Daoy (cell line): ENCODE measurements at places on chromosomes 12 and 14. TPM values are rescaled to one million over a fixed set of nuclear protein-coding genes. Genes with fewer than 3 reads are reported as not detected.

Gene RPAP3
- 58.5 and 60.9 TPM in 2 replicates for total RNA-seq

Gene SERPINA6
- 0.91 and 4.1 TPM in 2 replicates for total RNA-seq

DNA sequence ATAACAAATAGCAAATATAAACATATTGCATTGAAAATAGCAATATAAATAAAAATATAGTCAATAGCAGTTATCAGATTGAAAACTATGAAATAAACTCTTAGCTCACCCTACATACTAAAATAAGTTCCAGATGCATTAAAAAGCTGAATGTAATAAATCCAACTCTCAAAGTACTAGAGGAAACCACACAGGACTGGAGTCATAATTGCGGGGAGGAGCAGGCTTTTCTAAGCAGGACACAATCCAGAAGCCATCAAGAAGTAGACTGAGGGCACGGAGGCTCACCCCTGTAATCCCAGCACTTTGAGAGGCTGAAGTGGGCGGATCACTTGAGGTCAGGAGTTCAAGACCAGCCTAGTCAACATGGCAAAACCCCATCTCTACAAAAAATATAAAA, 22.2 kb downstream of the GSC start:
- no peak for DNase-seq

- DNase-seq, result no peak
Observed at GRCh38 chr14:66477567-66477966, 8.6 kb upstream of the CCDC196 start.

Gene SLC25A47
- total RNA-seq, result not detected in 2 replicates

- DNase-seq, result peak; percentile 25
Observed at GRCh38 chr12:7403466-7403865, 40.5 kb downstream of the CD163L1 start.

DNA sequence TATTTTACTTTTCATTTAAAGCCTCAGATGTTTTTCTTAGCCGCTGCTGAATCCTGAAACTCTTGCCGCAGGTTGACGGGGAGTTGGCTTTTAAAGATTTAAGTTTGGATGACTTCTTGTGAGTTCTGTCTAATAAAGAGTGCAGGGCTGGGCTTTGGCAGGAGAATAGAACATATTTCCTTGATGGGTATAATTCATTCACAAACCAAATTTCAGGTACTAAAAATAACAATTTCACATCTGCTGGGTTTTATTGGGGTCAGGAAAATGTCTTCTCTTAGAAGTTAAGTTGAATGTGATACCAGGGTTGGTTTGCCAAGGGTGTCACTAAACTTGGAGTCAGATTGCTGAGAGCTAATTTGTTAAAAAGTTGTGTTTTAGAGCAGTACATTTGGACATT, 9.7 kb downstream of the SP1 start:
- DNase-seq, result no peak

Gene P2RX2
- not detected in 2 replicates for total RNA-seq

GRCh38 chr12:32005496-32006125, 46.4 kb downstream of the RESF1 start:
- DNase-seq, result no peak

- no peak for DNase-seq
Observed at GRCh38 chr12:45655186-45655585, 74.3 kb upstream of the ARID2 start.

DNA sequence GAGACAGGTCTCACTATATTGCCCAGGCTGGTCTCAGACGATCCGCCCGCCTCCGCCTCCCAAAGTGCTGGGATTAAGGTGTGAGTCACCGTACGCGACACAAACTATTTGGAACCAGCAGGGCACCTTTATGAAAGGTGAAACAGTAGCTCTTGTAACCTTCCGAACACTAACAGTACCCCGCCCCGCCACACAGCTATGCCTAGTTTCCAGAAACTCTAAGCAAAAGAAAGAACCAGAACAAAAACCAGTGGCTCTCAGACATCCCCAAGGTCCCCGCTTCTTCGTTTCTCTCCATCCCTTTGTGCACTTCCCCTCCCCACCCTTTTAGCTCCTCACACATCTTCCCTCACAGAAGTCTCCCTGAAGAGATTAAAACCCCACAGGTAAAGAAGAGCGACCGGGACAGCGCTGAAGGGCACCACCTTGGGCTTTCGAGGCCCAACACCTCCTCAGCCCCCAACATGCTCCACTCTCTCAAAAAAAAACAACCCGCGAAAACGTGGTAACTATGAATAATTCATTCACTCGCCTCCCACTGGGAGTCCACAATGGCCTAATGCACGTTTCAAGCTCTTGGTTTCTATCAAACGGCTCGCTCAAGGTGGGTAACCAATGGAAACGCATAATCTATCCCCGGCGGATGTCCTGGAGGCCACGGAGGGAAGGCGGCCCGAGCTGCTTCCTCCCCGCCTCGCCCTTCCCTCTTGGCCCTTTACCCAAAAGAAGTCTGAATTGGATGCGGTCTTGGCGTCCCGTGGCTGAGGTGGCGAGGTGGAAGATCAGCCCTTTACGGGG, 877 bp downstream of the BAG5 start:
- DNase-seq, result peak; percentile 64

DNA sequence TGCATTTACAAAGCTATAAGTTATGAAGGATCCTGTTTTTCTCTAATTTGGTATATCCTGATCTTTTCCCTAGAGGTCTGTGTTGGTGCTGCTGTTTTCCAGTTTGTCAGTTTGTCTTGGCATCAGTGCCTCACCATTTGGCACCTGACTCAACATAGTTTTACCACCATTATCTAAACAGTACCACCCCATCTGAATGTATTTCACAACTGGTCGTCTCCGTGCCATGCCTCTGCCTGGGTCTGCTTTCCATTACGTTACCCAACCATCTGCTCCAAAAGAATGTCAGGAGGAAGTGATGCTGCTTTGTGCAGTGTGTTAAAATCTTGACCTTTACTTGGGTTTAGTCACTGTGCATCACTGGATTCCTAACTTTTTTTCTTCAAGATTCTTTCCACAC, 129.3 kb upstream of the RASSF8 start:
- peak; percentile 90 for DNase-seq

Gene ERP27
- not detected in 2 replicates for total RNA-seq

DNA sequence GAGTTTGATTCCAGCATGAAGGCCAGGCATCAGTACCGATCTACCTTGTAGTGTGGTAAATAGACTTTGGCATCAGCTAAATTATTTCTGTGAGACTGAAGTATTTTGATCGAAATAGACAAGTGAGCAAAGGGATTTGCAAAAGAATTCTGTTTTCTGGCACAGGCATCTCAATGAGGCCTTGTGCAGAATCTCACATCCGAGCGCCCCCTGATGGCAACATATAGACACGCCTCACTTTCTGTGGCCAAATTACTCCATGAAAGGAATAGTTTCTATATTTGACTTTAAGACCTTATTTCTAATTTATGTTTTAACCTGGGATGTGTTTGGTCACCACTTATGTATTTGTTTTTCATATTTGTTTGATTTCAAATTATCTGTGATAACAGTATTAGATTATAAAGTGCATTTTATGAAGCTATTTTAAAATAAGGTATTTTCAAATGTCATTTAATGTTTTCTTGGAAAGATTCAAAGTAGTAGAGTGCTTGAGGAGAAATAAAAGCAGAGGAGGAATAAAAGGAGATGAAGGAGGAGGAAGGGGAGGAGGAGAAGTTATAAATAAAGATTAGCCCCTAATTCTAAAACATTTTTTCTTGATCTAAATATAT, 731.9 kb downstream of the NRXN3 start:
- no peak for DNase-seq

Gene SOX5
- 1.0 and 2.0 TPM in 2 replicates for total RNA-seq

GRCh38 chr14:91654836-91655235, 77.0 kb downstream of the CATSPERB start:
- DNase-seq, result no peak

Gene LRRC9
- not detected in 2 replicates for total RNA-seq

DNA sequence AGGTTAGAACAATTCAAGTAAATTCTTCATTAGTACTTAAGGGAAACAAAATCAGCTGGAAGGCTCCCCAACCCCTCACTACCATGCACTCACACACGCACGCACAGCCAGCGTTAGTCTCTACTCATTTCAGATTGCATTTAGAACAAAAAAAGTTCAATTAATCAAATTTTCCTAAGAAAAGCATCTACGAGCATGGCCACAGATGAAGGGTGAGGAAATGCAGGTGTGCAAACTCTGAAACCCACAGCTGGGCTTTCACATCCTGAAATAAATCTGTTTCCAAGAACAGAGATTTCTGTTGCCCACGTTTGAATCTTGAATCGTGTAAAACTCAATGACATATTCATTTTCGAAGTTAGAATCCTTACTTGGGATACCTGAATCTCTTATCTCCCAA, 62.6 kb downstream of the SEL1L start:
- DNase-seq, result no peak

GRCh38 chr12:62519043-62519442, 52.4 kb downstream of the MON2 start:
- DNase-seq, result no peak

GRCh38 chr14:89428546-89429198, 11.6 kb upstream of the FOXN3 start:
- DNase-seq, result peak; percentile 40

GRCh38 chr12:111942557-111942956, 70.4 kb downstream of the TMEM116 start:
- DNase-seq, result peak; percentile 71

Gene FAM90A1
- total RNA-seq, result 0.17 TPM in 1 of 2 replicates, not detected in the other

DNA sequence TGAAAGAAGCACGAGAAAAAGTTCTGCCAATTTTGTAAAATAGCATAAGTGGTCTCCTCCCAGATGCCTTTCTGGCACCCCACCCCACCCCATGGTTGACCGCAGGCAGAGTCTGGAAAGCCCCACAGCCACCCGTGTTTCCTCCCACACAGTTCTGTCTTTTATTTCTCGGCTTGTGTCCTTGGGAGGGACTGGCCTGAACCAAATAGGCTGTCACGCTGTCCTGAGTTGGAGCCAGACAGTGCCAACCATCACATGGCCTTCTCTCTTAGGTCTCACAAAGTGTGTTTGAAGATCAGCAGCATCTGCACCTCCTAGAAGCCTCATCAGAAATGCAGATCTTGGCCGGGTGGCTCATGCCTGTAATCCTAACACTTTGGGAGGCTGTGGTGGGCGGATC, 10.2 kb upstream of the LTA4H start:
- DNase-seq, result no peak

- DNase-seq, result no peak
Observed at GRCh38 chr12:101257357-101257756, 22.5 kb upstream of the UTP20 start.

DNA sequence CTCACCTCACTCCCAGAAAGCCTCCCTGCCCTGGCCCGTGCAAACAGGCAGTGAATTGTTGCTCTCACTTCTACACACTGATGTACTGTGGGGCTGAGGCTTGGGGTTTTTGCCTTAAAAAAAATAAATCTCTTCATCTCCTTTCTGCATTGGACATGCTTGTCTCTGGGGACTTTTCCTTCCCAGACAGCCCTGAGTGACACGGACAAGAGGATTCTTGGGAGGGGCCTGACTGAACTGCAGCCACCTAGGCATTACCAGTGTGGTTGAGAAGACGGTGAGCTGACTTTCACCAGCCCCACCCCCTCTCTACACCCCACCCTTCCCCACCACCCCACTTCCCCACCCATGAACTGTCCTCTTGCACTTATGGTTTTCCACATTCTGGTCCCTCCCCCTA, 51.6 kb upstream of the PARP11 start:
- no peak for DNase-seq

Gene TMEM63C
- total RNA-seq, result 0.06 and 0.63 TPM in 2 replicates

DNA sequence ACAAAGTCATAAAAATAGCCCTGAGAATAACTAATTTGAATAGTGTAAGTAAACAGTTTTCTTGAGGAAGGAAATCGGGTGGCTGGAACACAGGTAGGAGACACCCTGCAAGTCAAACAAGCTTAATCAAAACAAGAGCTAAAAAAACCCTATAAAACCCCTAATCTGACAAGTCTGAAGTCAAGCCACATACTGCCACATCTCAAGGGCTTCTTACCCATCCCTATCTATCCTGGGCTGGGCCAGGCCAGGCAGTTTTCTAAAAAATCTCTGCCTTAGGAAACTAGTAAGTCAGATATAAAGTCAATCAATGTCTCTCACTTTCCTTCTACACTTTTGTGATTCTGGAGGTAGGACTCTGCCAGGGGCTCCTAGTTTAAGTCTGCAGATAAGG, 15.3 kb downstream of the UBE2N start:
- DNase-seq, result no peak

- DNase-seq, result no peak
Observed at GRCh38 chr12:104054681-104055346, 4.8 kb upstream of the GLT8D2 start.

Gene RBM23
- 105 and 120 TPM in 2 replicates for total RNA-seq

- peak; percentile 37 for DNase-seq
Observed at GRCh38 chr12:46402941-46403718, 30.6 kb upstream of the SLC38A2 start.

DNA sequence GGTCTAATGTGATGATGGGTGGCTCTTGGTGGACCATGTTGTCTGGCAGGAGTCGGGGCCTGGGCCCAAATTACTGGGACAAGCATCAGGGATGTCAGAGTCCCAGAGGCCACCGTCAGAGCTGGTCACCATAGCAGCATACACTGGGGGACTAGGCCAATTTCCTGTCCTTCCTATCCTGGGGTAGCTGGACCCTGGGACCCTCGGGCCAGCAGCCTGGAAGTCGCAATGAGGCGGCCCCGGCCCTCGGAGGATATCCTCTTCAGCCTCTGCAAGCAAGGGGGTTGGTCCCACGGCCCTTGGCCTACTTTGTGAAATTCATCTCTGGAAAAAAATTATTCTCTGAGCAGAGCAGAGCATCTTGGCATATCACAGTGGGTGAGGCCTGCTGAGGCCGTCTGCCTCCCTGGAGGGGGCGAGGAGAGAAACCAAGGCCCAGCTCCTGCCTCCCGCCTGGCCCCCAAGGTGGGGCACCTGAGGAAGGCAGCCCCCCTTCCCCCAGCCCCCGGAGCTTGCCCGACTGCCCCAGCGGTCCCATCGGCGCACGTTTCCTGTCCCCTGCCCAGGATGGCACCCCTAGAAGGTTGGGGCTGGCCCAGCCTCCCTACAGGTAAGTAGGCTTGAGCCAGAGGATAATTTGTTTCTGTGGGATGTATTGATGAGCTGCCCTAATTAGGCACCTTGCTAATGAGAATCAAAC, 135.0 kb upstream of the MYL2 start:
- DNase-seq, result no peak

DNA sequence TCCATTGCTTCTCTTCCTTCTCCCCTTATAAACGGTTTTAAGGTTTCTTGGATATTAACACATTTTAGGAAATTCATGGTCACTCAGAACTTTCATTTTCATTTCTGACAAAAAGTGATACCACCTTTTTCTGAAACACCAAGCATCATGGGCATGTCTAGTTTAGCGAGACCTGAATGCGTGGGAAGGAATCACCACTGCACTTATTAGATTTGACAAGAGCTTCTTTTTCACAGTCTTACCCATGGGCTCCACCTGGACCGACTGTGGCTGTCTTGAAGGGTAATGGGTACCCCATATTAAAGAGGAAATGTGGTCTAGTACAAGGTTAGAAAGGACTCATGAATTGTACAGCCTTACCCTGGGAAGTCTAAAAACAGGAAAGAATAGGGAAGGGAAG, 95.4 kb downstream of the KCNK10 start:
- no peak for DNase-seq

Gene SIRT4
- 1.8 and 5.6 TPM in 2 replicates for total RNA-seq

- DNase-seq, result no peak
Observed at GRCh38 chr12:131448254-131448795, 262.6 kb upstream of the SFSWAP start.

- DNase-seq, result no peak
Observed at GRCh38 chr12:54650889-54651288, 2.7 kb upstream of the DCD start.

Gene P2RX4
- 7.8 and 11.7 TPM in 2 replicates for total RNA-seq

Gene ZDHHC22
- not detected in 2 replicates for total RNA-seq

GRCh38 chr12:12451098-12451497, 94.2 kb downstream of the BORCS5 start:
- DNase-seq, result no peak
